CD8-positive, alpha-beta T cell (primary cell): ENCODE measurements at places on chromosomes 5 and 9.
A peak's percentile ranks its signal among the peaks of the same experiment; 100 is the strongest.

DNA sequence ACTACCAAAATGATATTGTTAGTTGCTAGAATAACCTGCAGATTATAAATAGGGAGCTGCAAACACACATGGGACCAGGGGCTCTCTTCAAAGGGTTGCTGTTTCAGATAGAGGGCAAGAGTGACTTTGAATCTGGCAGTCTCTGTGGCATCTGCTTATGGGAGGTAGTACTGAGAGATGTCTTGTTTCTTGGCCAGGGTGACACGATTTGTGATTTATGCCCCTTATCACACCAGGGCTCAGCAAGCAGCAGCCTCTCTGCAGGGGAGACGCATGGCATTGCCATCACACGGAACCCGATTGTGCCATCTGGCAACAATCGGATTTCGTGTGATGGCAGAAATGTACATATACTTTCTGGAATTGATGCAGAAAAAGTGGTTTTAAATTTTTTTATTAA is 615.6 kb downstream of the ZNF608 start:
- DNase-seq, result no peak

DNA sequence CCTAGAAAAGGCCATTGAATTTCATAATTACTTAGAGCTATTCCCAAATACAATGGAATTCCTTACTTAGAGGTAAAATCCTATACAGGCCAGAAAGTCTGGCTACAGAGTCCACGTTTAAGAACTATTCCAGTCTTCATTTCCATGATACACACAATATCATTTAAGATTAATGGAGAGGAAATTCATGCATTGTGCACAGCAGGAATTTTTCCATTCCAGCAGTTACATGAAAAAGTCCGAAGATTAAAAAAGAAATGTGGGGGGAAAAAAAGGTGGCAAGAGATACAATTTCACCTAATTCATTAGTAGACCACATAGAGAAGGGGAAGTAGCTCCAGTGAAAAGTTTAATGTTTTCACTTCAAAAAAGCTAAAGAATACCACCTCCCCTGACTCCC is 63.1 kb downstream of the CHD1 start:
- no peak for DNase-seq

- DNase-seq, result no peak
Observed at GRCh38 chr5:153999995-154000394, 38.7 kb downstream of the FAM114A2 start.

GRCh38 chr5:9288234-9288633 is 257.6 kb downstream of the SEMA5A start:
- DNase-seq, result no peak

- no peak for DNase-seq
Observed at GRCh38 chr5:73229271-73229670, 56.3 kb downstream of the TMEM174 start.

DNA sequence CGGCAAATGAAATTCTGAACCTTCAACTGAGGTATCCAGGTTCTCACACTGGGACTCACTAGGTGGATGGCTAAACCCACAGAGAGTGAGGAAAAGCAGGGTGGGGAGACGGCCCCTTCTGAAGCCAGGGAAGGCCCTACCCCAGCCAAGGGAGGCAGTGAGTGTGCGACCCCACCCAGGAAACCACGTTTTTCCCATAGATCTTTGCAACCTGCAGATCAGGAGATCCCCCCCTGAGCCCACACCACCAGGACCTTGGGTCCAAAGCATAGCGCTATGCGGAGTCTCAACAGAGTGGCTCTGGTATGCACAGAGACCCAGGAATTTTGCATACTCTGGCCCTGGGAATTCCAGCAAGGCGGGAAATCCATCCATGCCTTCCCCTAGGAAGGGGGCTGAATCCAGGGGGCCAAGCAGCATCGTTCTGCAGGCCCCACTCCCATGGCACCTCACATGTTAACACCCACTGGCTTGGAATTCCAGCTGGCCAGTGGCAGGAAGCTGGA is 19.9 kb downstream of the DTWD2 start:
- DNase-seq, result no peak

DNA sequence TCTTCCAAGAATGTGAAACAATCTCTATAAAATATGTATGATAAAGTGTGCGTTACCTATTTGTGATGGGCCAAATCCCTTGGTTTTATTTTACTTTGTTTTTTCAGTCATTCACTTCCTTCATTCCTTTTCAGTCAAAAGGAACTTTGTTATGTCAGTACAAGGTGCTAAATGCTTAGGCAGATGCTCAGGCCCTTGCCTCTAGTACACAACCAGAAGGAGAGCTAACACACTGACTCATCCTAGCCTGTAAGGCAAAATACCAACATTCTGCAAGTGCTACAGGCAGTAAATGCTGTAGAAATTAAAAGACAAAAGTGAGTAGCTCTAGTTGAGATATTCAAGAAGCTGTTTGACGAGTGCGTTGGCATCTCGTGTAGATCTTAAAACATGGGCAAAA is 49.4 kb downstream of the TRPM6 start:
- no peak for DNase-seq

DNA sequence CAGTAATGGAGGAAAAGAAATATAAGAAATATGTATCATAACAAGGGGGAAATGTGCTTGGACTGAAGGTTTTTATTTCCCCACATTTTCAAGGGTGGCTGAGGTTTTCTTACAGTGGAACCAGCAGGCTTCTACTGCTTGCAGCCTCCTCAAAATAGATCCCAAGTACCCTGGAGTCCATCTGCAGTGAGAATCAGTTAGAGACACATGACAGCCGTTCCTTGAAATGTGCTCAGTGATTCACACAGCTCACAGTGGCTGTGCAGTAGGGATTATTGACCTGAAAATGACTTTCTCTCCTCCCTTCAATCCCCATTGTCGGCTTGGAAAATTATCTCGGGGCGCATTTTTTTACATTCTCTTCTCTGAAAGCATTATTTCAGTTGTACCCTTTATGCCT is 832.0 kb downstream of the TLR4 start:
- DNase-seq, result no peak

- DNase-seq, result no peak
Observed at GRCh38 chr9:111000202-111000601, 38.1 kb downstream of the LPAR1 start.

GRCh38 chr9:132783006-132783405 is 95.1 kb downstream of the AK8 start:
- DNase-seq, result no peak

GRCh38 chr5:9148242-9148641 is 397.6 kb downstream of the SEMA5A start:
- no peak for DNase-seq

- DNase-seq, result no peak
Observed at GRCh38 chr5:79999722-80000121, 8.7 kb upstream of the MTX3 start.

GRCh38 chr9:16131264-16131663 is 578.4 kb downstream of the CCDC171 start:
- no peak for DNase-seq

DNA sequence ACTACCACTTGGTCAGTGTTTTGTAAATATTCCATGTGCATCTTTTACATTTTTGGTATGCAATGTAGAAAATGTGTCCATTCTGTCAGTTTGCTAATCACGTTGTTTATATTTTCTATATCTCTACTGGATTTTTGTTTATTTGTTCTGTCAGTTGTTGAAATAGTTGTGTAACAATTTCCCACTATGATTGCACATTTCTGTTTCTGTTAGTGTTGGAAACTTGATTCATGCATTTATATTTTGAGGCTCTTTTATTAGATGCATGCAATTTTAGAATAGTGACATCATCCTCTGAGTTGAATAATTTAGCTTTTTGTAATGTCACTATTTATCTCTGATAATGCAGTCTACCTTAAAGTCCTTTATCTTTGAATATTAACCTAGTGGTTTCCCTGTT is 25.8 kb upstream of the LECT2 start:
- no peak for DNase-seq

GRCh38 chr5:64587370-64587769 is 81.6 kb downstream of the RGS7BP start:
- DNase-seq, result no peak

DNA sequence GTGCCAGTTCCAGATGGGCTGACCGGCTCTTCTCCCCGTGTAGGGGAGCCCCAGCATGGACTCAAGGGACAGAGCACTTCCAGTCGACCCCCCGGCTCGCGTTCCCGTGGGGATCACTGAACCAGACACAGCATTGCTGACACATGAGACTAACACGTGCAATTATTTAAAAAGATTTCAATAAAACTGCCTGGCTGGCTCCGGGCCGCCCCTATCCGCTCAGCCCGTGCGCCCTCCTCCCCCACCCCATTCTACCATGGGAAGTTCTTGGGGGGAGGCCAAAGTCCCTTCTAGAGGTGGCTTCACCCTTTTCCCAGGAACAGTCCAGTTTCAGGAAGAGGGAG is 4.7 kb downstream of the TESK1 start:
- DNase-seq, result no peak

DNA sequence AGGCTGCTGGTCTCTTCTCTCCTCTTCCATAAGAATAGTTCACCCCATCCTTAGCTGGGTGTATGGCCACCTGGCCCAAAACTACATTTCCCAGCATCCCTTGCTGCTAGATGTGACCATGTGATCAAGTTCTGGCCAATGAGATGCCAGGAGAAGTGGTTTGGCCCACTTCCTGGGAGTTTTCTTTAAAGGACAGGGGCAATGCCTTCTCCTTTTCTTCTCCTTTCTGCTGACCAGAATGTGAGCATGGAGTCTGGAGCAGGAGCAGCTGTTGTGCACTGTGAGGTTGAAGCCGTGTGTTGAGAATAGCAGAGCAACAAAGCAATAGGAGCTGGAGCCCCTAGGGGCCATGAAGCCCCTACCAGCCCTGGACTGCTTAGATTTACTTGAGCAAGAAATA is 36.8 kb downstream of the C9orf50 start:
- peak; percentile 63 for DNase-seq

DNA sequence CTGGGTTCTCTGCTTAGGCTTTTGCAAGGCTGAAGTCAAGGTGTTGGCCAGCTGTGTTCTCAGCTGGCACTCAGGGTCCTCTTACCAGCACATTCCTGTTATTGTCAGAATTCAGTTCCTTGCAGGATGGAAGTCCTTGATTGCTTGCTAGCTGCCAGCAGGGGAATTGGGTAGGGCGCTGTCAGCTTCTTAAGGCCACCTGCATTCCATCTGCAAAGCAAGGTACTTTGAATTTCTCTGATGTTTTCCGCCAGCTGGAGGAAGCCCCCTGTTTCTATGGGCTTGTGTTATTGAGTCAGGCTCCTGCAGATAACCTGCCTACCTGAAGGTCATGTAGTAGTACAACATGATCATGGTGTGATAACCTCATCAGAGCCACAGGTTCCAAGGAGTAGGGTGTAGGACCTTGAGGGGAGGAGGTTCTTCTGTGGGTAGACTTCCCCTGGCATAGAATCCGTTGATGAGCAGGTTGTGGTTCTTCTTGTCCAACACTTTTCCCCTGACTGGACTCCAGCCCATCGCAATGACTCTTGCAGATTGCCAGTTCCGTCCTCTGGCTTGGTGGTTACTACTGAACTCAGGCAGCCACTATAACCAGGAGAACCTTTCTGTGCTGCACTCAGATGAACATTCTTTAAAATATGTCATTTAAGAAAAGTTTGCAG is 6.8 kb downstream of the TENT4A start:
- DNase-seq, result no peak

DNA sequence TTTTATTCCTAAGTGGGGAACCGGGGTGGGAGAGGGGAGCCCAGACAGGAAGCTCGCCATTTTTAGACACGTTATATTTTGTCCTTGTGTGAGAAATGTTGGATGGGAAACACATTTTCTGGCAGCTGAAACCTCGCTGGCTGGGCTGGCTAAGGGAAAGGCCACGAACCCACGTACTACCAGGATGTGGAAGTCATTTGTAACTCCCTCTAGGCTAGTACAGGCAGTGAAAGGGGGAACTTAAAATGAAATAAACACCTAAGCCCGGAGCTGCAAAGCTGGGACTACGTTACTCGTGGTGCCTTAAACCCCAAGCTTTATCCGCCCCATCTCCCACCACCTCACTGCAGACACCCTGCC is 42.5 kb downstream of the TMEM174 start:
- DNase-seq, result no peak

GRCh38 chr9:93436218-93436617 is 15.3 kb upstream of the FAM120A start:
- DNase-seq, result no peak

DNA sequence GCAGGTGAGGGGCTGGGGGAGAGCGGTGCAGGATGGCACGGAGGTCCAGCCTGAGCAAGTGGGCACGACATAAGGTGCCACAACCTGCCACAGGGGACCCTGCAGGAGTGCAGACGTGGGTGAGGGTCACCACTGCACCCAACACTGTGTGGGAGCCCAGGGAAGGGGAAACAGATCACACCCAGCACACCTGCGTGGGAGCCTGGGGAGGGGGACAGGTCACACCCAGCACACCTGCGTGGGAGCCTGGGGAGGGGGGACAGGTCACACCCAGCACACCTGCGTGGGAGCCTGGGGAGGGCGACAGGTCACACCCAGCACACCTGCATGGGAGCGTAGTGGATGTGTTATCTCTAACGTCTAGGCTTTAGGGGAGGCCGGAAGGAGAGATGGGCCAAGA is 47.4 kb upstream of the CLPTM1L start:
- DNase-seq, result no peak

- no peak for DNase-seq
Observed at GRCh38 chr9:38018958-38019602, 49.9 kb downstream of the SHB start.

DNA sequence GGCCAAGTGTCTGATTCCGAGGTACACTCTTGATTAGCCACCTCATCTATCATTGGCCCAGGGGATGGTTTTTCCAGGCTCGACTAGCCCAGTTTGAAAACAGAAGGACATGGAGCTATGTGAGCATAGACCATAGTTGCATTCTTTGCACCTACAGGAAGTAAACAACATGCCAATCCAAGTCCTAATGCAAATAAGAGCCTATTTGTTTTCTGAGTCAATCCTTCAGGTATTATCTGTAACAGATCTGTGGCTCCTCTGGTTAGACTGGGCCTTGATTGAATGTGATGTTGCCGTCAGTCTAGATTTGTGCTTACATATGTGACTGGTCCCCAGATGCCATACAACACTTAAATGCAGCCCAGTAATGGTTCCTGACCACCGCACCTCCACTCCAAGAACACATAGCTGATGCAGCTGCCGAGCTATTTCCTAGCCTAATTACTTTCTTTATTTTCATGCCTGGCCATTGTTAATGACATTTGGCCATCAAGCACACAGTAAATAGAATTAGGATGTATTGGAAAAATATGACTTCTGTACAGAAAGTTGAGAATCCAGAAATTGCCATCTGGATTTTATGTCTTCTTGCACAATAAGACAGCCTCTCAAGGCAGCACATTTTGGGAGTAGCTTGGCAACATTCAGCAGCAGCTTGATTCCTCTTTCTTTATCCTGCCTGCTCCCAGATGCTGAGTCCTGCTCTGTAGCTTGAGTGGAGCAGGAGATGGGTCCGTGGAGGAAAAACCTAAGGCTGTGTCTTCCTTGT is 29.5 kb upstream of the ARHGAP26 start:
- DNase-seq, result no peak

DNA sequence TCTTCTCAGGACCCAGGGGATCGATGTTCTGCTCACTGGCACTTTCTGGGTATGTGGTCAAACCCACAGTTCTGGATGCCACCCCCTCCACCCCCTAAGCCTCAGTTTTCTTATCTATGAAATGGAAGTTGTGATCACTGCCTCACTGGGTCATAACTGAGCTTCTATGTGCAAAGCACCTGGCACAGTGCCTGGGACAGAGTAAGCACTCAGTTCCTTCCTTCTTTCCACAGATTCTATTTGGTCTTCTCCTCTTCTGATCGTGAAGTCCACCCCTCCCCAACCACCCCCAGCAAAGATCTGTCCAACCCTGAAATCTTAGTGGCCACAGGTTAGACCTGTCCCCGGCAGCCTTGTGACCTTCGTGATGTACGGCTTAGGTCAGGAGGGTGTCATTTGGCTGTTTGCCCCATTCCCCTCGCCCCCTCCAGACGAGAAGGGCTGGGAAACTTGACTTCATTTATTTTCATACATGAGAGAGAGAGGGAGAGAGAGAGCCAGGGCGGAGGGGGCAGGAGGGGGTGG is 181.4 kb downstream of the FGF18 start:
- no peak for DNase-seq
